ENCODE measurements at places on chromosomes 5 and 9.

DNA sequence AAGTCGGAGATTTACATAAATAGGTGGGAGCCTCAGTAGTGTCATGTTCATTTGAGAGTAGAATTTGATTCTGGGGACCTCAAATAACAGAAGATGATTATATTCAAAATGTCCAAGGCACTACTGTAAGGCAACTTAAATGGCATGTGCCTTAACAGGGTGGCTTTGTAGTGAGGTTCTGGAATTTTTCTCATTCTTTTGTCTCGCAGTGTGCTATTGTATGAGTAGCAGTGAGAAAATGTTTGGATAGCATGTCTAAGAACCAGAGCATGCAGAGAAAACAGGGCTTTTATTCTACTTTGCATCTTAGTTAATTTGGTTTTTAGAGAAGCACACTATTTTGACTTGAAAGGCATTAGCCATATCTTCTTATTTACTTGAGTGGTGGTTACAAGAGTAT, 25.0 kb downstream of the MAST4 start:
- no peak for DNase-seq

GRCh38 chr9:16659096-16659495, 211.4 kb downstream of the BNC2 start:
- DNase-seq, result no peak

DNA sequence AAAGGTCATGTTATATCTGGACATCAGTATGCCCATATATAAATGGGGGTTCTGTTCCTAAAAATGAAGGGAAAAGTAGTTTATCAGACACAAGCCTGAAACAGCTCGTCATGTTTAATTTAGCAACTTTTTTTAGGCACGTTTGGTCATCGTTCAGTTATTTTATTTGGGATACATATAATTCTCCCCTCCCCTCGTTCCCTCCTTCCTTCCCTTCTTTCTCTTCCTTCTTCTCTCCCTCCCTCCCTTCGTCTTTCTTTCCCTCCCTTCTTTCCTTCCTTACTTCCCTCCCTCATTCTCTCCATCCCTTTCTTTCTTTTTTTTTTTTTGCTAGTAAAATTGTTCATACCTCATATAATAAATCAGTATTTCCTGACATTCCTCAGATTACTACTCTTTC, 3.4 kb downstream of the PPWD1 start:
- DNase-seq, result no peak

GRCh38 chr5:27437594-27438200, 399.3 kb upstream of the CDH9 start:
- no peak for DNase-seq

Measured in D721Med (cell line).